ENCODE measurements at places on chromosomes 3 and 15.

- DNase-seq, result no peak
Measured at GRCh38 chr3:188687389-188687788, 484.4 kb upstream of the TPRG1 start.

DNA sequence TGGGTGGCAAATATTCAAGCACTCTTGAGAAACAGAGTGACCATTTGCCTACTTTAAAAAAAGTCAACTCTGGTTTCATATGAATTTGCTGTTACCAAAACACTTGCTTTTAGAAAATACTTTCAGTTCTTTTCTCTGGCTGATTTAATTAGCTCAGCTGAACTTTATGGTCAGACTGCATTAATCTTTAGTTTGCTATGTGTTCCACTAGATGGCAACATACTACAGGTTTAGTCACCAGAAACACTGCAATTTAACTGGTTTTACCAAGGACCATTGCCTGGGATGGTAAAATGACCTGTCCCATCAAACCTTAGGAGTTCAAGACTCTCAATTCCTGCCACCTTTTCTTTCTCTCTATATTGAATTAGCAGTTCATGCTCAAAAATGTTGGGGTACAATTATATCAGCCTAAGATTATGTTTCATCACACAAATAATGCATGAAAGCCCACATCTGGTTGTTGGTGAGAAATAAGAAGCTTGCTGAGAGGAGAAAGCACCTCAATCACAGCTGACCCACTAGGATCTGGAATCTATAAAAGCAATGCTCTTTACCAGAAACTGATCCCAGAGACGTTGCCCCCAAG lies 14.2 kb downstream of the EIF4E3 start:
- peak; percentile 7 for DNase-seq

DNA sequence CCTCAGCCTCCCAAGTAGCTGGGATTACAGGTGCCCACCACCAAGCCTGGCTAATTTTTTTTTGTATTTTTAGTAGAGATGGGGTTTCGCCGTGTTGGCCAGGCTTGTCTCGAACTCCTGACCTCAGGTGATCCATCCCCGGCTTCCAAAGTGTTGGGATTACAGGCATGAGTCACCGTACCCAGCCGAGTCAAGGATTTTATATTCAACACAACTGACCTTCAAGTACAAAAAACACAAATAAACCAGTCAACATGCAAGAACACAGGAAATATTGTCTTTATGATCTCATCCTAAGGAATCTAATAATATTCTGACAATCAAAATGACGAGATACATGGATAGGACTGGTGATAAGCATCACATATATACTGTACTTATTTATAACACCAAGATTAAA lies 37.9 kb downstream of the TJP1 start:
- DNase-seq, result no peak

GRCh38 chr3:53079147-53079546 lies 33.3 kb upstream of the SFMBT1 start:
- no peak for DNase-seq

- DNase-seq, result no peak
Measured at GRCh38 chr3:9779721-9780457, 10.1 kb upstream of the CAMK1 start.

DNA sequence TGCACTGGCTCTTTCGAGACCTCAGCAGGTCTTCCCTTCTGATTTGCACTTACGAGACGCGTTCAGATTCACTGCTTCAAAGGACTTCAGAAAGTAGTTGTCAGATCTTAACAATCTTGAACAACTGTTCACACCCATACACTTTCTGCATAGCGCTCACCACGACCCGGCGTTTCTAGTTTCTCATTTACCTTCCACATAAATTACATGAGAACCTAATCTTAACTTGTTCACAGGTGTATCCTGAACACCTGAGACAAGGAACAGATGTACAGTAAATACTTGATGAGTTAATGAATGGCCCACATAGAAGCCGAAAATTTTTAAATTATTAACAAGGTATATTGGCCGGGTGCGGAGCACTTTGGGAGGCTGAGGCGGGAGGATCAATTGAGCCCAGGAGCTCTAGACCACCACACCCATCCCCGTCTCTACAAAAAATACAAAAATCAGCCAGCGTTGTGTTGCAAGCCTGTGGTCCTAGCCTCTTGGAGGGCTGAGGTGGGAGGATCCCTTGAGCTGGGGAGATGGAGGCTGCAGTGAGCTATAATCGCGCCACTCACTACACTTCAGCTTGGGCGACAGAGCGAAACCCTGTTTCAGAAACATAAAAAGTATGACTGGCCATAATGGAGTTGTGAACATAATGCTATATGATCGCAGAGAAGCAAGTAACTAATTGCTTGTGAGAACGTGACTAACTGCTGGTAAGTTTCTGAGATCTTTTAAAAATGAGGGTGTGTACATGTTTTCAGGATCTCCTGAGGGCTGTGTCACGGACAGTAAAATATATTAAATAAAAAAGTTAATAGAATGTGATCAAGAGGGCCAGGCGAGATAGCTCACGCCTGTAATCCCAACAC lies 984 bp upstream of the SMARCC1 start:
- no peak for DNase-seq
